ENCODE measurements at places on chromosomes 6 and 20.

GRCh38 chr20:45948742-45949541 is 14.5 kb downstream of the PCIF1 start:
- no peak for DNase-seq

DNA sequence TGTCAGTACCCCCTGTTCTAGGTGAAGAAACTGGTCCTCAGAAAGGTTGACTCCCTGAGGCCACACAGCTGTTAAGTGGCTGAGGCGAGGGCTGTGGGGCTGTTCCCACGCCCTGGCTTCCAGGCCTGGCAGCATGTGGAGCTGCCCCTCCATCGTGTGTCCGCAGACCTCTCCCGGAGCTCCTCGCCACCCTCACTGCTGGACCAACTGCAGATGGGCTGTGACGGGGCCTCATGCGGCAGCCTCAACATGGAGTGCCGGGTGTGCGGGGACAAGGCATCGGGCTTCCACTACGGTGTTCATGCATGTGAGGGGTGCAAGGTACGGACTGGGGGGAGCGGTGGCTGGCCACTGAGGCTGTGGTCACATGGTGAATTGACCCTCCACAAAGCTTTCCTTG is 32.2 kb upstream of the FANCE start:
- DNase-seq, result no peak

DNA sequence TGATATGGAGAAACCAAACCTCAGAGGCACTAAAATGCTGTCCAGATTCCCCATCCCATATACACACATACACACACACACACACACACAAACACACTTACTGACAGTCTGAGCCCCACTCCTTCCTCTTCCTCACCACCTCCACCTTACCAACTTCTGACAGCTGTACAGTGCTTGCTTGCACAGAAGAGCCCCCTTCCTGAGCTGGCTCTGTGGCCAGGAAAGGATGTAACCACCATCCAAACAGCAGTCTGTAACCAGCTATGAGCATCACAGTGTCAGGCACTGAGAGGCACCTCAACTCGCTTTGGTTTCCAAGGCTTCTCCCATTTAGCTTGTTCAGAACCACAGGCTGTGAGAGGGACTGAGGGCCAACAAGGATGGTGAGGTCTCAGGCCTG is 5.9 kb upstream of the C6orf136 start:
- no peak for DNase-seq

DNA sequence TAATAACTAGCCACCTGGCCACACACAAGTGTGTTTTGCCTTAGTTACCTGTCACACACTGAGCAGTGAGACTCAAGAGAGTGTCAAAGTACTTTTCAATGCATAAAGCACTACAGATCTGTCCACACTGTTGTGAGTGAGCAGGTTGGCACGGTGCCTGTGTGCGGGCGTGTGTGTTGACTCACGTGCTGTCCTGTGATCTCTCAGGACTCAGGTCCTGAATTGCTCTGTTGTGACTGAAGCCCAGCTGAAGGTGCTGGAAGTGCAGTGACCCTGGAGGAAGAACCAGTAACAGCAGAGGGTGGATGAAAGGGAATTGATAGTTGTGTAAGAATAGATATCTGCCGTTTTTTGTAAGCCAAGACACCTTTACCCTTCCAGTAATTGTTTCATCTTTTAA is 18.3 kb downstream of the SLC16A10 start:
- no peak for DNase-seq

DNA sequence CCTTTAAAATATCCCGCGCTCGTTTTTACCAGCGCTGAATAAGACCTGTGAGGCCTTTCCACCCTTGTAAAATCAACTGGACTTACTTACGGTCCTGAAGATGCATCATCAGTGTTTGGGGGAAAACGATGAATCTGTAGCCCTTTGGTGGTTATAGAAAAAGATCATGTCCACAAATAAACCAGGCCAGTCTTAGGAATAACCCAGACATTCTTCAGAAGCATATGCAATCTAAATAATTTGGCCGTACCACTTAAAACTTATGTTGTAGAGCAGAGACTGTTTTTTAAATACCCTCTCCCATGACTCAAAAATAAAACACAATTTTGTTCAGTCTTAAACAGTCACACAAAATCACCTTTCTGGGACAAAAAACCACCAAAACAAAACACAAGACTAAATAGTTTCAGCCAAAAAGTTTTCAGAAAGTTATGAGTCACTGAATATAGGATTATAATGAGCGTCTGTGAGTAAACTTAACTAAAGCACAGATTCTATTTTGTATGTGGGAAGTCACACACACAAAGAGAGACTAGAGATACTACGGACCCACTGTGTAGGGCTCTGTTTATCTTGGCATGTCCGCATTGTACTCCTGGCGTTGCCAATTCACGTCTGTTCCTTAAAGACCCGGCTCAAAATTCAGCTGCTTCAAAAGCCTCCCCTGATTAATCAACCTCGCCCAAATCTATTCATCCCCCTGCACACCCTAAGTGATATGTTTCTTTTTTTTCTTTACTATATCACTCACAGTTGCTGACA is 26.5 kb upstream of the SMOC2 start:
- DNase-seq, result no peak

GRCh38 chr6:33665957-33666356 is 44.8 kb downstream of the ITPR3 start:
- no peak for DNase-seq

- DNase-seq, result no peak
Observed at GRCh38 chr6:49633541-49633940, 3.1 kb downstream of the RHAG start.

- no peak for DNase-seq
Observed at GRCh38 chr6:37362101-37362828, 8.5 kb downstream of the RNF8 start.

DNA sequence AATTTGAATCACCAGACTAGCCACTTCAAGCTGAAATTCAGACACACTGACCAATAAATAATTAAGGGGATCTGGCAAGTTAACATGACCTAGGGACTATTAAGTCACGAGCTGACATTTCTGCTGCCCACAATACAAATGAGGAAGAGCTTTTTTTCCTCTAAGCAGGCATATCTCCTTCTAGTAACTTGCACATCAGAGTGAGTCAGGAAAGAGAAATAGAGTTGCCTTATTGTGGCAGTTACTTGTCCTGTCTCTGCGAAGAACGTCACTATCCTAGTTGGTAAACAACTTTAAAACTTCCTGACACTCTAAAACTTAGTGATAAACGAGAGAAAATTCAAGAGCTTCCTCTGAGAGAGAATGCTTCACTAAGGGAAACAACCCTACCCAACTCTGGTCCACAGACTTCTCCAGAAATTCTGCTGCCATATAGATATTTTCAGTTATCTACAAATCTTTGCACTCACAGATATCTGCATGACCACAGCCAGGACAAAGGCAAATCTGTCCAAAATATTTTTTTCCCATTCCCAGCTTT is 4.2 kb downstream of the PLA2G7 start:
- DNase-seq, result no peak

DNA sequence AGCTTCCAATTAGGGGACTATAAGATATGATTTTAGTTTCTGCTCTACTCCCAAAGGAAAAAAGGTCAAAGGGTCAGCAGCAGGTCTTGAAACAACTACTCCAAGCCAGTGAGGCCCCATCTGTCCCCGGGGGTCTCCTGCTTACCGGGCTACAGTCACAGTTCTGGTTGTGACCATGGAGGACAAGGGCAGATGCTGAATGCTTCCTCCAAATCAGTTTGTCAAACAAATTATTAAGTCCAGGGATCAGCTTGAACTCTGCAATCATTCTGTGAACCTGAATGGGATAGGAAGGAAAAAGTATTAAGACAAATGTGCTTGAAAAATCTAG is 60.2 kb downstream of the MYH7B start:
- DNase-seq, result no peak

GRCh38 chr6:99282479-99283062 is 66.9 kb downstream of the FAXC start:
- no peak for DNase-seq

GRCh38 chr6:110250838-110251237 is 70.6 kb downstream of the CDC40 start:
- DNase-seq, result no peak

DNA sequence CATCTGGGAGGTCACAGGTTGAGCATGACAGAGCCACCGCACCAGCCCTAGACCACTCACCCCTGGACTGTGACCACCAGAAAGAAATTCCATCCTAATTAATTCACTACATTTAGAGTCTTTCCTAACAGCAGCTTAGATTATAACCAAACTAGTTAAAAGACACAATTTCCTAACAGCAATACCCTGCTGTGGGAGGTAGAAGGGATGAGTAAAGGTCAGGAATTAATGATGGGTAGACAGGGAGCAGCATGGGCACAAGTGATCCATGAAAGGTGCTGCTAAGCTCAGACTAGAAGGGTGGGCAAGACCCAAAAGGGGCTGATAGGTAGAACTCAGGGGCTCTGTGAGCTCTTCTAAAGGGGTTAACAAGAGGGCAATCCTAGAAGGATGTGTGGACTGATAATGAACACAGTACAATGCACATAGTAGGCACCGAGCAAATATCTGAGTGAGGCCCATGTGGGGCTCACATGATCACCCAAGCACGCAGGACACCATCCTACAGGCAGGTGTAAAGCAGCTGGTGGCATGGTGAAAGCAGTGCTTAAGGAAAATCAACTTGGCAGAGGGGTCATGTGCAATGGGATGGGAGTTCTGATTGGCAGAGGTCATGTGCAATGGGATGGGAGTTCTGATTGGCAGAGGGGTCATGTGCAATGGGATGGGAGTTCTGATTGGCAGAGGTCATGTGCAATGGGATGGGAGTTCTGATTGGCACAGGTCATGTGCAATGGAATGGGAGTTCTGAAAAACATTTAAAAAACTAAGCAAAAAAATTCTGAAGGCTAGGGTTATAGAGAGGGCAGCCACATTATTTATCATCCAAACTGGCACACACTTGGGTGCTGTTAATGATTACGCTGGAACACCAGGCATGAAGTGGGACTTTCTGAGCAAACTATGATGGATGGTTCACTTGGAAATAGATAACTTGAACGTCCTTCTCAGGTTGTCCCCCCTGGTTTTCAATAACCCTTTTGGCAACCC is 188.2 kb upstream of the FOXQ1 start:
- DNase-seq, result no peak

DNA sequence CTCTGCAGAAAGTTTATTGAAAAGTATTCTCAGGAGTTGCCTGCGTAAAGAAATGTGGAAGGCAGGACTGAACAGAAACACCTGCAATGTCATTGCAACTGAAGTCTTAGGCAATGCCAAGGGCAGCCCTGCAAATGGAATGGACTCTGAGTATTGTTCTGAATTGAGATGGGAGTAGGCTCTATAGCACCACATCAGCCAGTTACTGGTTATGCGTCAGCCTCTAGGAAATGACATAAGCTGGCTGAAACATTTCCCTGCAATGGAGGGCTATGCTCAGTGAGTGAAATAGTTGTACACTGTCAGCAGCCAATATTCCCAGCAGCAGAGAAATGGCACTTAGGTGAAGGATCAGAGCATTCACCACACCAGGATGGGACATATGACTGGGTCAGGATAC is 13.8 kb upstream of the GJE1 start:
- DNase-seq, result no peak

- DNase-seq, result no peak
Observed at GRCh38 chr6:162245830-162246420, 481.6 kb downstream of the PRKN start.

GRCh38 chr6:7550433-7550801 is 8.9 kb downstream of the DSP start:
- no peak for DNase-seq

DNA sequence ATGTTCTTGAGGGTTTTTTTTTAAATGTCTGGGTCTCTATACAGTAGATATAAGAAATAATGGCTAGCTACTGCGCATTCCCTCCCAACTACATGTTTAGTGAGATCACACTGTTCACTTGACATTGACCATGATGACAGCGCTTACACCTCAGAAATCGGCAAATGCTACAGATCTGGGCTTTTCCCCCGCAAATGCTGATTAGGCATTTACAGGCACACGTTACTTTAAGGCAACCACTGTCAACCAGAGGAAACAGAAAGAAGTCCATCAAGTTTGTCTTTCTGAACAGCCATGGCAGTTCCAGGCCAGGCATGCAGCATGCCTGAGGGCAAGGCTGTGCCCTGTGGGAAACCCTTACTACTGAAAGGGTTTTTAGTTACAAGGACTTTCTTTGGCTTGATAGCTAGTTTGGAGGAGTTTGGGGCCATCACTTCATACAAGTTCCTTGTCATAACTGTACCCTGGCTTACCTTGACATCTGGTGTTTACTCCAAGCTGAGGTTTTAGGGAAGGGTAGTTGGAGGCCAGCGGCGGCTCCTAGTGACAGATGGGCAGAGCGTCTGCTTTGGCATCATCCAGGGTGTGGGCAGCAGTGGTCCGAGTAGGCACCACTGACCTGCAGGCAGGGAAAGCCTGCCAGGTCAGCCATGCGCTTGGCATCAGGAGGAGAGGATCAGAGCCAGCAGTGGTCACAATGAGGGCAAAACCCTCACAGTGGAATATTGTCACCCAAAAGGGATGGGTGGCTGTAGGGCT is 43.0 kb downstream of the CFAP61 start:
- no peak for DNase-seq

DNA sequence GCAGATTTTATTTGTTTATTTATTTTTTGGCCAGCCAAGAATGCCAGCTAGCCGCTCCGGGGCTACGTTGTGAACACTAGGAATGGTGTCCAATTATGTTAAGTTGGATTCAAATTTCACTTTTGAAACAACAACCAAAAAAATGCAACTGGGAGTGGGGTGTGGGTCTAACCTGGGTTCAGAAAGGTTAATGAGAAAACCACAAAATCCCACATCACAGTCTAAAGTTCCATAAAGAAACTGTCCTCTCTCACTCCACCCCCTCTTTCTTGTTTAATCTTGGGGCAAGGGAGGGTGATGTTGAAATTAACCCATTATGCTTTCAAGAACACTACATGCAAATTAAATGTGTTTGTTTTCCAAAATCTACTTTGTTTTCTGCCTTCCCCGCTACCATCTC is 77.2 kb downstream of the LINC00237 start:
- no peak for DNase-seq

- DNase-seq, result no peak
Observed at GRCh38 chr6:148179786-148180185, 162.9 kb upstream of the SASH1 start.

DNA sequence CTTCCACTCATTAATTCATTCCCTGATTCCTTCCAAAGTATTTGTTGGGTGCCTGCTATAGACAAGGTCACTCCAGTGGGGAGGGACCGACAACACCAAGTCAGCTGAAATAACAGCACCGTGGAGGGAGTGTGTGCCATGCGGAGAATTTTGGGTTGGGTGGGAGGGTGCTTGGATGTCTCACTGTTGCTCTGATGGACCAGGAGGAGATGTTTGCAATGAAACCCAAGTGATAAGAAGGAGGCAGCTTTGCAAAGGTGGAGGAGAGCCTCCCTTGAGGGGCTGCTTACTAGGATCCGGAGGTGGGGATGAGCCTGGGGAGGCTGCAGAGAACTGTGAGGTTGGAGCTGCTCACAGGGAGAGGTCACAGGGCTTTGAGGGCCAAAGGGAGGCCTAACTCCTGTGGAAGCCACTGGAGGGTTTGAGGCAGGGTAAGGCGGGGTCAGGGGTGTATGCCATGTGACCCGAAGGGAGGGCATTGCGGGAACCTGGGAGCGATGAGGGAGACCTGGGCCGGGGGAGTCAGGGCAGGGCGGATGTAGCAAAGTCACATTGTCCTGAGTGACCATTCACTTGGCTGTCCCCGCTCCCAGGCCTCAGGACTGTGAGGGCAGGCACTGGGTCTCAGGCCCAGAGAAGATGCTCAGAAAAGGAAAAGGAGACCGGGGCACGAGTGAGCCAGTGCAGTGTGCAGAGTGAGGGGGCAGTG is 124.5 kb downstream of the PHACTR3 start:
- no peak for DNase-seq
